ENCODE measurements at places on chromosomes 2 and 18. TPM values are rescaled to one million over a fixed set of nuclear protein-coding genes. Genes with fewer than 3 reads are reported as not detected.

The DLX2 gene
- not detected for total RNA-seq

The EGR4 gene
- total RNA-seq, result 0.07 TPM

The AKAIN1 gene
- not detected for total RNA-seq

The MBOAT2 gene
- total RNA-seq, result 7.0 TPM

The PLGLB2 gene
- total RNA-seq, result 5.2 TPM

The CXCR1 gene
- total RNA-seq, result 1.6 TPM

The STK25 gene
- total RNA-seq, result 110 TPM

The FOXI3 gene
- total RNA-seq, result not detected

The PROKR1 gene
- not detected for total RNA-seq

The GPR155 gene
- total RNA-seq, result 9.9 TPM

The SIX3 gene
- total RNA-seq, result 0.14 TPM

Measured in T-helper 2 cell treated with Interferon-gamma antibody and Interleukin-4, amounts not matched to agents 100 ng/mL and 5 ng/mL, for 36 hours (primary cell).